ENCODE measurements at places on chromosomes 7 and 10.

- DNase-seq, result no peak
Measured at GRCh38 chr10:132399117-132400035, 2.4 kb downstream of the PWWP2B start.

DNA sequence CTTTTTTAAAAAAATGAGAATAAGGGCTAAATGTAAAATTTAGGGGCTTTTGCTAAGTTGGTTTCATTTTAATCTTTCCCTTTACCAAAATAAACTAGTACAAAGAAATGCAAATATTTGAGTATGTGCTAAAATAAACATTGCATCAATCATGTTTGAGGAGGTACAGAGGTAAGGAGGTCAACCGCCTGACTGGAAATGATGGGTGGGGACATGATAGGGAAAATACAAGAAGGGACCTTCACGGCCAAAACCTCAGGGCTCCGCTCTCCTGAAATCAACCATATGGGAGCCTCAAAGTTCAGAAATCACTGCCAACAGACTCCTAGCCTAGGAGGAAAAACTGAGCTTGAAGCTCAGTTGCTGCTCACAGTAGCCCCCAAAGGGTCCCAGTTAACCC lies 207.6 kb downstream of the AHR start:
- DNase-seq, result no peak

GRCh38 chr7:42080841-42081586 lies 156.0 kb downstream of the GLI3 start:
- no peak for DNase-seq

- no peak for DNase-seq
Measured at GRCh38 chr7:28433699-28434219, 21.4 kb downstream of the CREB5 start.

DNA sequence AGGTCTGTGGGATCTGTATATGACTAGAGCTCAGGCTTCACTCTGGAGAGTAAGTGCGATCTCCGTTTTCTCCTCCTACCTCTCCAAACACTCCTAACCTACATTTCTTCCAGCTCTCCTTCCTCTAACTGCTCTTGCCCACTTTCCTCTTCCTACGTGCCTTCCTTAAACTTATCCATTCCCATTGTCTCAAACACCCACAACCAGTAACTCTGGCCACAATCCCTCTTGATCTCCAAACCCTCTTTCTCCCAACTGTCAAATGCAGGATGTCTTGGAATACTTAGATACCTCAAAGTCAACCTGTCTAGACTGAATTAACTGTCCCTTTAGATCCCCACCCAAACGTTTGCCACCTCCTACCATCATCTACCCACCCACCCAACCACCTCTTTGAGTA lies 213.7 kb upstream of the KMT2E start:
- no peak for DNase-seq

GRCh38 chr10:27534161-27534700 lies 30.1 kb downstream of the RAB18 start:
- DNase-seq, result no peak

DNA sequence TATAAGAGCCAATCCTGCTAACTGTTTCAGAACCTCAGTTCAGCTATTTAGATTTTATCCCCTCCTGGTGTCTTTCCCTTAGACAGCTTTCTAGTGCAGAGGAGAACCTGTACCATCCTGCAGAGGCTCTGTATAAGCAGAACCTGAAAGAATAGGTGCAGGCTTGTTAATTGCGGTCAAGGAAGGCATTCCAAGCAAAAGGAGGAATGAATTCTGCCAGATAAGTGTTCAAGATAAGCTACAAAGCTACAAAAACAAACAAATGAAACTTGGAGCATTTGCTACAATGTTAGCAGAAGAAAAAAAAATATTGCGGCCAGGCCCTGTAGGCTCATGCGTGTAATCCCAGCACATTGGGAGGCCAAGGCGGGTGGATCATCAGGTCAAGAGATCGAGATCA lies 32.6 kb upstream of the AGMO start:
- DNase-seq, result no peak

GRCh38 chr7:111012799-111013675 lies 77.9 kb upstream of the LRRN3 start:
- DNase-seq, result no peak

DNA sequence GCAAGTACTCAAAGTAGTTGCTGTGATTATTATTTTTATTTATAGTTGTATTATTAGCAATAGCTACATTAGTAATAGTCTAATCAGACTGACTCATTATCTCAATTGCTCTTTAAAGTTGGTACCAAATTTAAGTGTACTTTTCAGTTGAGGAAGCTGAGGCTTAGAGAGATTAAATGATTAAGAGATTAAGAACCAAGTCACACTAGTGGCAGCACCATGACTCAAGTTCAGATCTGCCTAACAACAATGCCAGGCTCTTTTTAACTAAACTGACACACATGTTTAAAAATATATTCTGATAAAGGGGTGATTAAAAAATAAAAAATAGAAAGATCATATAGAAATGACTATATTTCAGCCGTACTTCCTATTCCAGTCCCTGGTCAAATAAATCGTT lies 42.0 kb downstream of the FZD1 start:
- no peak for DNase-seq

GRCh38 chr7:56078196-56078595 lies 14.1 kb downstream of the SUMF2 start:
- DNase-seq, result no peak

DNA sequence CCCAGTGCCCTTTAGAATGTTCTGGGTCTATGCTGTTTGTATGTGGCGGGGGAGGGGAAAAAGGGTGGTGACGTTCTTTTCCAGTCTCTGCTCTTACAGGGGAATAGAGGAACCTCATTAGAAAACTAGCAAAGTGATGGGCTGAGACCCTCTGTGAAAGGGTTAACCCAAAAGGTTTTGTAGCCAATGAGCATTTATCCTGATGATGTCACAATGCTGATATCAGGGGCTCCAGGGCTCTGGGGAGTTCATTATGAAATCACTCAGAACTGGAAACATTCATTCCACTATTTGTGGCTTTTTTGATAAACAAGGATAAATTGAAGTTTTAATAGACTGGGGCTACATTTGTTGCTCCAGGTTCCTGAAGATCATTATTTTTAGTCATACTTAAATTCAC lies 71.7 kb downstream of the ARID5B start:
- DNase-seq, result no peak

DNA sequence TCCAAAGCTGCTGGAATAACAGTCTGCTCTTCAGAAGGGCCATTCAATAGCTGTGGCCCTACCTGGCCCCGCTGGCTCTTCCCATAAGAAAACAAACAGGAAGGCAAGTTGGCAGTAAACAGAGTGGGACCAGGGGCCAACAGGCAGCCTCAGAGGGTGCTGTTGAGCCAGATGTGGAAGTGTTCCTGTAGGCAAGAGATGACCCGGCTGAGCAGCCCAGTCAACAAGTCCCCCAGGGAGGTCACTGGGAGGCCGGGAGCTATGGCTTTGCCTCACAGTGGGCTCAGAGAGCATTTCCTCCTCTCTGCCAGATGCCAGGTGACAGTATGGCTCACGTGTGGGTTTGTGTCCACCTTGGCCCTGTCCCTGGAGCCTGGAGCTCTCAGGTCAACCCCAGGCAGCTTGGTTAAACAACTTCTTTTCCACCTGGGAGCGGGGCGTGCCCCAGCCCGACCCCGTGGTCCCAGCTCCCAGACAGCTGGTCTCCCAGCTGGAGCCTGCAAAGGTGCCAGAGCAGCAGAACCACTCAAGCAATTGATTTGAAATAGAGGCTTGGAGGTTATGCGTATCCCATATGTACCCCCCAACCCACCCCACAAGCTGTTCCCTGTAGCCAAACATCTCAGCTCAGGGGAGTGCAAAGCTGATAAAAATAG lies 33.8 kb upstream of the LOXL4 start:
- DNase-seq, result no peak

DNA sequence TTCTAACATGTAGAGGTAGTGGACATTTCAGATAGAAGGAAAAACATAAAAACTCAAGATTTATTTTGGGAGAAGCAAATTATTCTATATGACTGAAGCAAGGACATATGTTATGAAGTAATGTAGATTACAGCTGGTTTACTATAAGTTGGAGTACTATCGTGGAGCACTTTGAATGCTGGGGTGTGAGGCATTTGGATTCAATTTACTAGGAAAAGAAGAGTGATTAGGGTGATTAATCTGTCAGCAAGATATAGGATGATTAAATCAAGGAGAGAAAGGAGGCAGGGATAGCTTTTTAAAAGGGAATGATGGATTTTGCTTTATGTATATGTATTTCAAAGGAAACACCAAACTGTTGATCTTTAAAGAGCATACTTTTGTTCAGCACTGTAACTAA lies 318.4 kb upstream of the KAT6B start:
- DNase-seq, result no peak

DNA sequence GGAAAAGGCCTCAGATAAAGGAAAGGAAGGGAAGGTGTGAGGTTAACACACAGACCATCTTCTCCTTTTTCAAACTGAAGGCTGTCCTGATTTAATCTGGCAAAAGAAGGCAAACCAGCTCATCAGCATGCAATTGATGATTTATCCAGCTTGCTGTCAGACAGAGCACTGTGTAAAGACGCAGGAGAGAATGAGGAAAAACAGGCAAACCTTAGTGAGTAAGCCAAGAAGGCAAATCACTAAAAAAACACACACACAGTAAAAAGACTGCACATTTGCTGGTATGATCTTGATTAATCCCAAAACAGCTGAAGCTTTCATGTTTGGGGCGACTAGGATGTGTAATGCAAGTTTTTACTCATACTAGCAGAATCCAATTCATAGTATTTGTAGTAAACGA lies 65.8 kb upstream of the SKAP2 start:
- DNase-seq, result no peak

DNA sequence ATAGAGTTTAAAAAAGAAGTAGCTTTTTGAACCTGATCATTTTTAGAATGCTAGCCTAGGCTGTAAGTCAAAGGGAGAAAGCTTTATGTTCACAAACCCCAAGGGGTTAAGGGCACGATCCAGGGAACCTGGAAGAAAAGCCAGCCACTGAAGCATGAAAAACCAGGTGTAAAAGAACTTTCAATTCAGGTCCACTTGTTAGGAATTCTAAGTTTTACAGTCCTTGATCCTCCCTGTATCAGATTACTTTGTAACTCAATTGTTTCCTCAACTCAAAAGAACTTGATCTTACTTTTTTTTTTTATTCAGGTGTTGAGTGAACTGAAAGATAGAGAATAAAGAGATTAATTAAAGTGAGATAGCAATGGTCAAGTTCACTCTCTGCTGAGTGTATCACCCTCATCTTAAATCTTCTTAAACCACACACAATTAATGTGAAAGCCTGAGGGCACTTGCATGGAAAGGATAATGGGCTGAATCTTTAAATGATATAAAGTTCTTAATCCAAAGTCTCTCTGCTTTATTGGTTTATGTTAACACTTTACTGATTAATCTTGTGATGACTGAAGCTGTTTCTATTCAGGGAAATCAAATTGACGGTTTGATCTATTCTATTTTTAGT lies 672.2 kb upstream of the LRRN3 start:
- no peak for DNase-seq

- no peak for DNase-seq
Measured at GRCh38 chr7:66043681-66044497, 31.7 kb upstream of the ASL start.

DNA sequence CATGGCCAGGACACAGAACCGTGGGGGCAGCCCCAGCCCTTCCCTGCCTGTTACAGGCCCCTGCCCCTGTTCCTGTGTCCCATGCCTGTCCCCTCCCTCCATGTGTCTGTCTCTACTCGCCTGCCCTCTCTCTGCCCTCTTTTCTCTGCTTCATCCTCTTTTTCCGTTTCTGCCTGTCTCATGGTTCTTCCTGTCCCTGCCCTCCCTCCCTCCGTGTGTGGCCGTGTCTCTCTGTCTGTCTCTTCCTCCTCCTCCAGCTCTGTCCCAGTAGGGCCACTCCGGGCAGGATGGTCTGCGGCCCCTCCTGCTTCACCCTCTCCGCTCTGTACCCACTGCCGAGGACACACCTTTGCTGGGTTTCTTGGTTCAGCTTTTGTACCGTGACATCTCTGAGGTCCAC lies 137.4 kb downstream of the FAM53B start:
- no peak for DNase-seq

Data from NCI-H1417 treated with DMSO at 0.1 percent for 48 hours (cell line).